ENCODE measurements at places on chromosomes 2 and 18. TPM values are rescaled to one million over a fixed set of nuclear protein-coding genes. Genes with fewer than 3 reads are reported as not detected.
A peak's percentile ranks its signal among the peaks of the same experiment; 100 is the strongest.

Gene SLC16A14
- total RNA-seq, result 0.12 TPM

DNA sequence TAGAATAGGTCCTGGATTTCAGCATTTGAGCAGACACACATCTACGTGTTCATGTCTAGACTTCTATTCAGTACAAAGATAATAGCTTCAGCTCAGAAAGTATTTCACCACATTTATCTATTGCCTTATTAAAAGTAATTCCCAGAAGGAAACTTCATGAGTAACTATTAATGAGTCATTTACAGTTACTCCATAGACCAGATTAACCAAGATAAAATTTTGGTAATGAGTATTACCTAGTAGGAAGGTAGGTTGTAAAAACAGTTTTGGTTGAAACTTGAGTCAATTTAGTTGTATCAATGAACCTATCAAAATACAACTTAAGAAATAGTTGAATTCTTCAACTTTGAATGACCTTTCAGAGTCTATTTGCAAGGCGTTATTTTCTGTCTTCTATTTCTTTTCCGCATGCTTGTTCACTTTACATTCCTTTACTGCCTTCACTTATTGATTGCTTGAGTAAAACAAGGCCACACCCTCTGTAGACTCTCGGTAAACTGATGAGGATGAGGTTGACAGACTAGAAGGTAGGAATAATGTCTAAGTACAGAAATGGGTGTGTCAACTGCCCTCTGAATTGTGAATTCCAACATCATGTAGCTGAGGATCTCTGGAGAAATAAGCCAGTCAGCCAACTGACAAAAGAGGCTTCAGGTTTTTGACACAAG, 1165.6 kb upstream of the ZEB2 start:
- no peak for DNase-seq

Gene FSIP2
- 0.25 TPM for total RNA-seq

Gene GAREM1
- 0.30 TPM for total RNA-seq

Gene CD302
- total RNA-seq, result 1.4 TPM

- no peak for DNase-seq
Observed at GRCh38 chr2:40165509-40165844, 286.4 kb downstream of the SLC8A1 start.

Gene CNGA3
- total RNA-seq, result not detected

Gene LIMS3
- 1.8 TPM for total RNA-seq

- no peak for DNase-seq
Observed at GRCh38 chr18:79613186-79613931, 66.2 kb upstream of the CTDP1 start.

DNA sequence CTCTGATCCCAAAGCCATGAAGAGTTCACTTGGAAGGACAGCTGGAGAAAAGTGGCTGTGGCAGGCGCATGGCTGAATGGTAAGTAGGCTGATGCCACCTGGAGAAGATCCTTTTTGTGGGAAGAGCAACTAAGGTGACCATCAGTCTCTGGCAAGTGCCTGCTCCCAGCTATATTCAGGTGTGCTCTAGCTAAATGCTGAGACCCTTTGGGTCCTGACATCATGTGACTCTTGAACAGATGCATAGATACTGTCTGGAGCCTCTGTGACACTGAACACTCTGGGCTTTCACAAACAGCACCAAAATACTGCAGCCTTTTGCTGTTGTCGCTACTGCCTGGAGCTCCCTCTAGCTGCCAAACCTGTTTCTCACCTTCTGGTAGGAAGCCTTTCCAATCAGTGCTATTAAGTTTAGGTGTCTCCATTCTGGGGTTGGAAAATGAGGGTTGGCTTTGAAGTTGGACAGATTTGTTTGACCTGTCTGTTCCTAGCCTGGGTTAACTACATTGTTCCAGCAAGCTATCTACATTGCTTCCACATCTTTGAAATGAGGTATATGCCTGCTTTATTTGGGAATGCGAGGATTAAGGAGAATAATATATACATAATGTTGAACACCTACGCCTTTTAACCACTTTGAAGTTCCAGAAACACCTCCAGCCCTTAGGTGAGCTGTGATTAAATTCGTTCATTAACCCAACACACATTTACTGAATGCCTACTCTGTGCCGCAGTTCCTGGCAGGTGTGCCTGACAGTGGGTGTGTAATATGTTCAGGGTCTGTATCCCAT, 3.1 kb downstream of the EGR4 start:
- peak; percentile 51 for DNase-seq
